Stimulated activated CD8-positive, alpha-beta memory T cell treated with anti-CD3 and anti-CD28 coated beads, Interleukin-4, amount 100 ng/mL, for 1 hour (primary cell): ENCODE measurements at places on chromosomes 6 and 20.

GRCh38 chr6:134810402-134810801, 139.5 kb downstream of the ALDH8A1 start:
- DNase-seq = no peak

GRCh38 chr20:37573626-37574198, 46.0 kb upstream of the BLCAP start:
- DNase-seq = no peak

GRCh38 chr6:167266830-167267555, 24.1 kb upstream of the UNC93A start:
- DNase-seq = no peak

DNA sequence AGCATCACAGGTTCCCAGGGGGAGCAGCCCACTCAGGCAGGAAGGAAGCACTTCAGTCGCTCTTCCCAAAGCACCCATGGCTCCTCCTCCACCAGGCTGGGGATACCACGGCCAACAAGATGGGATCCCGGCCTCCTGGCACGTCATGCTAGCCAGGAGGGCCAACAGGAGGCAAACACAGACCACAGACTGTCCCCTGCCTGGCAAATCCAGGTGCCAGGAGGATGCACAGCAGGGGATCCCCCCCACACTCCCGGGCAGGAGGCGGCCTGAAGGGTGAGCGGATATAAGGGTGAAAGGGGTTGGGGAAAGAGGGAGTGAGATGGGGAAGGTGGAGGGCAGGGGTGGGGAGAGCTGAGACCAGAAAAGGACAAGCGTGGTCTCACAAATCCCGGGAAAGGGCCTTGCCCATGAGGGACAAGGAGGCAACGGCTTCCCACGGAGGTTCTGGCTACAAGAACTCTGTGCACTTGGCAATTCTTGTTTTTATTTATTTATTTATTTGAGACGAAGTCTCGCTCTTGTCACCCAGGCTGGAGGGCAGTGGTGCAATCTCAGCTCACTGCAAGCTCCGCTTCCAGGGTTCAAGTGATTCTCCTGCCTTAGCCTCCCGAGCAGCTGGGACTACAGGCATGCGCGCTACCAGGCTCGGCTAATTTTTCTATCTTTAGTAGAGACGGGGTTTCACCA, 7.2 kb downstream of the PXDC1 start:
- no peak for DNase-seq

DNA sequence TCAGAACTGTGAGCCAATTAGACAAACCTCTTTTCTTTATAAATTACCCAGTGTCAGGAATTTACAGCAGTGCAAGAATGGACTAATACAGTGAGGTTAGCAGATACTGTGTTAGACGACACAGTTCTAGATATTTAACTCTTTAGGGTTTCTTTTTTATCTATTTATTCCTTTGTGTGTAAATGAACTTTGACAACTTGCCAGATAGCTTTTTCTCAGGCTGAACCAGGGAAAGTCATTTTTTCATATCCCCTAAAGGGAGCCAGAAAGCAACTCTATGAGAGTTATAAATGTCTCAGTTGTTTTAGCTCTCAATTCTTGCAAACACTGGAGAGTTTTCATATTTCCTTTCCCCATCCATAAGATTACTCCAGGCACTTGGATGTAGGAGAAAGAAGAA, 277.3 kb downstream of the PHF3 start:
- no peak for DNase-seq

- no peak for DNase-seq
Measured at GRCh38 chr6:11036977-11037430, 7.1 kb downstream of the ELOVL2 start.

DNA sequence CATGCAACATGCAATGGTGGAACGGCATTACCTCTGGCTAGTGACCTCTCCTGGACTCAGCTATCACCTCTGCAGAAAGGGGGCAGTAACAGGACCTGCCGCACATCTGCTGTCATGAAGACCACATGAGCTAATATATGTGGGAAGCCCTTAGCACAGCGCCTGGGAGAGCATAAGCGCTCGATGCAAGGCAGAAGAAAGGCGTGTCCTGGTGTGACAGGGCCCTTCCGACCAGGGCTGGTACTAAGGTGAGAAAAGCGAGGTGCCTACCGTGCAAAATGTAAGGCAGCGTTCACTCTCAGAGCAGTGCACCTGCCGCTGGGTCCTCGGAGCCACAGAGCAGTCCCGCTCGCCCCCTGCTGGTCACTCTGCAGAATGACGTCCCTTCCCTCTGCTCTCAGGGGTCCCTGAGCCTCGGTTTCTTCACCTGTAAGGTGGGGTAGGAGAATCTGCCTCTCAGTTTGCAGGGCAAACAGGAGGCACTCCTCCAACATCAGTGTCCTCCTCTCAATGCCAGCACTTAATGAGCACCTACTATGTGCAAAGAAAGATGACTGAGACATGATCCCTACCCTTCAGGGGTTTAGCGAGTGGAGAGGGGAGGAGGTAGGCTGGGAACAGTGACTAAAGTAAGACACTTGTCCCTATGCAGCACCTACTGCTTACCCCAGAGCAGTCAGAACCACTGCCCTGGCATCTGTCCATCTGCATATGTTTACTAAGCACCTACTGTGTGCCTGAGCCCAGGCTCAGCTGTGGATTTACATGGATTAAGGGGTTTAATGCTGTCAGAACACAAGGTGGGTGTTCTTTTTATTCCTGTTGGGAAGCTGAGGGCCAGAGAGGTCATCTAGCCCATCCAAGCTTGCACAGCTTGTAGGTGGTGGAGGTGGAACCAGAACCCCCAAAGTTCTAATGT, 41.1 kb upstream of the PTGIS start:
- DNase-seq = peak; percentile 59

- DNase-seq = no peak
Measured at GRCh38 chr6:23511817-23512216, 614.2 kb upstream of the NRSN1 start.

DNA sequence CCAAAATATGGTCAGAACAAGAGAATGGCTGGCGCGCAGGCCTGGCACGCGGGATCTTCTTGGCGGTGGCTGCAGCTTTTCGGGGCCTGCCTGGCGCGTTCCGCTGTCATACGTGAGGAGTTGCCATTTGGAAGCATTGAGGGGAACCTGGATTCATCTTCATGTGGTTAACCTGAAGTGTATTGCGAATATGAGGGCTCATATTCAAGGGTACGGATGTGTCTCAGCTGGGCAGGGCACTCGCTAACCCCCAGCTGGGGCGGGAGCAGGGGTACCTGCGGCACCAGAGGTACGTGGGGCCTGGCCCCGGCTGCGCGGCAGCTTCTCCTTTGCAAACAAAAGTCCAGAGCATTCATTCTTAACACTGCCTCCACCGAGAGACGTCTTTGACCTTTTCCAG, 605.6 kb downstream of the QKI start:
- no peak for DNase-seq

- DNase-seq = no peak
Measured at GRCh38 chr20:58017231-58017969, 211.1 kb downstream of the ANKRD60 start.

GRCh38 chr6:125994670-125995488, 8.5 kb downstream of the TRMT11 start:
- DNase-seq = no peak

DNA sequence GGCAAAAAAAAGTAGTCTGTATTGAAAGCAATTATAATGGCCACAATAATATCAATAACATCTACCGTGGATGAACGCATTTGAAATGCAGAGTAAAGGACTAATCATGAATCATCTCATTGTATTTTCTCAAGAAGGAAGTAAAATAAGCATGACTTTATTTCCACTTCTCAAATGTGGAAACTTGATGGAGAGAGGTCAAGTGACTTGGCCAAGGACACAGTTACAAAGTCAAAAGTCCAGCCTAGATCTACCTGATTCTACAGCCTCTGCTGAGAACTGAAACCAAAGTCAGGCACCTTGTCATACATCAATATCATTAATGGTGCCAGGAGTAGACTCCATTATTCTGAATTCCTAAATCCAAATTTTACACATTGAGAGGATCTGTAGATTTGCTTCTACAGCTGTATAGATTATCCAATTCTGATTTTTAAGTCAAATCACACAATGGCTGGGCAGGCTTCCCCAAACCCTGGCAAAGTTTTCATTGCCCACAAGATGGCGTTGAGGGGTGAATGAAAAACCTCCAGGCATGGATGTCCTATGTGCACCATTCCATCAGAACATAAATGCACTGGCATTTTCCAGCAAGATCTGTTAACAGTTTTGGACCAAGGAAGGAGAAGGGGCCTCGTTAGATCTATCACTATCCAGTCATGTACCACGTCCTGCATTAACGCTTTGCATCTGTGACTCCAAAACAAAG, 423.1 kb downstream of the MAFB start:
- DNase-seq = no peak

- no peak for DNase-seq
Measured at GRCh38 chr6:131014080-131014776, 48.8 kb downstream of the EPB41L2 start.

GRCh38 chr6:150202404-150202803, 59.6 kb downstream of the PPP1R14C start:
- DNase-seq = no peak

DNA sequence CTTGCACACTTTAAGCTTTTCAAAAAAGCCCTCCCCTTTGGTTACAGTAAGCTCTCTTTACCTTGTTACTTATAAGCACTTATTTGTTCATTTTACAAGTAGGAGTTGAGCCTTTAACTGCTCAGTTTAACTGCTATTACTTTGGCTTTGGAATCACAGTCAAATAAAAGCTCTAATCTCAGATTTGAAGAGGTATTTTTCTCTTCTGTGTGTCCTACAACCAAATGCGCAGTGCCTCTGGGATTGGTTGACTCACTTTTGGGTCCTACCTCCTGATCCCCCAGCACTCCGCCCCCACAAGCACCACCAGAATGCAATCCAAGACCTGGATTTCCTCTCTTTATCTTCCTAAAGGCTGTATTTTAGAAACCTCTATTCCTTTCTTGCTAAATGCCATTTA, 2.5 kb downstream of the NCOA7 start:
- no peak for DNase-seq

DNA sequence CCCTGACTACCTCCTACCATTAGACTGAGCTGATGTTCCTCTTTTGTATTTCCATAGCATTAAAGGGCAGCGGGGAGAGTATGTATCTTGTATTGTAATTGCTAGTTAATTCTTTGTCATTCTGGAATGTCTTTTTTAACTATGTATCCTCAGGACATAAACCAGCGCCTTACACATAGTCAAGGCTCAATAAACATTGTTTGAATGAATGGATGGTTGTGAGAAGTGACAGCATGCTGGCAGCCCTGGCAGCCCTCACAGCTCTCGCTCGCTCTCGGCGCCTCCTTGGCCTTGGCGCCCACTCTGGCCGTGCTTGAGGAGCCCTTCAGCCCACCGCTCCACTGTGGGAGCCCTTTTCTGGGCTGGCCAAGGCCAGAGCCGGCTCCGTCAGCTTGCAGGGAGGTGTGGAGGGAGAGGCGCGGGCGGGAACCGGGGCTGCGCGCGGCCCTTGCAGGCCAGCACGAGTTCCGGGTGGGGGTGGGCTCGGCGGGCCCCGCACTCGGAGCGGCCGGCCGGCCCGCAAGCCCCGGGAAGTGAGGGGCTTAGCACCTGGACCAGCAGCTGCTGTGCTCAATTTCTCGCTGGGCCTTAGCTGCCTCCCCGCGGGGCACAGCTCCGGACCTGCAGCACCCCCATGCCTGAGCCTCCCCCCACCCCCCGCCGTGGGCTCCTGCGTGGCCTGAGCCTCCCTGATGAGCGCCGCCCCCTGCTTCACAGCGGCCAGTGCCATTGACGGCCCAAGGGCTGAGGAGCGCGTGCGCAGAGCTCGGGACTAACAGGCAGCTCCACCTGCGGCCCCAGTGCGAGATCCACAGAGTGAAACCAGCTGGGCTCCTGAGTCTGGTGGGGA, 93.1 kb downstream of the RNF182 start:
- DNase-seq = no peak

- DNase-seq = no peak
Measured at GRCh38 chr20:58647162-58647795, 3.8 kb upstream of the STX16 start.

DNA sequence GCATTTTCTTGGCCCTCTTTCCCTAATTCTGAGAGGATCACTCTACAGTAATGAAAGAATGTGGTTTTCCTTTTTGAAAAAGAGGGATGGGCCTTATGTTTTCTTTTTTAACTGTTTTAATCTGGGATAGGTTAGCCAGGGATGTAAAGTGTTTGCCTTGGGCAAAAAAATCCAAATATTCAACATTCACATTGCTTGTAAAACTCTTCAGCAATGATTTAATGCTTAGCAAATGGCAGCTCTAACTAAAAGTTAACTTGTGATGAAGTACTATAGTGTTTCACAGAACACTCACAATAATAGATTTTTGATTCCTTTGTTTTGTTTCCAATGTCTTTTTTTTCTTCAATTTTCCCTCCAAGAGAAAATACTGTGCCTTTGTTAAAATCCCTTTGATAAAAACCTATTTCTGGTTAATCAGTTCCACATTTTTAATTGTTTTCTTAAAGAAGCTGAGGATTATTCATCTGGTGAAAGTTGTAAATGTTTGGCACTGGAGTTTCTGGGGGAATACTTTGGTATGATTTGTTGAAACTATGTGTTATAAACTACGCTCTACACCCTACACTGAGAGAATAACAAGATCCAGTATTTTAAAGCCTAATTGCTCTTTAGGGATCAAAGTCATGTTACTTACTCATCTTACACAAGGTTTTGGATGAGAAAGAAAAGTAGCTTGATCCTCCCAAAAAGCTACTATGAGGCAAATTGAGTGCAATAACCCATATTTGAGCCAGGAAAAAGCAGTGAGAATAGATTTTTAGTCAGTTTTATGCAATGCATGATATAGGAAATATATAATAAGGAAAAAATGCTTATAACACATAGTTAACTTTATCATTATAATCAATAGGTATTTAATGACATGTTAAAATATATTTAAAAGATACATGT, 335.8 kb downstream of the EPHA7 start:
- no peak for DNase-seq

DNA sequence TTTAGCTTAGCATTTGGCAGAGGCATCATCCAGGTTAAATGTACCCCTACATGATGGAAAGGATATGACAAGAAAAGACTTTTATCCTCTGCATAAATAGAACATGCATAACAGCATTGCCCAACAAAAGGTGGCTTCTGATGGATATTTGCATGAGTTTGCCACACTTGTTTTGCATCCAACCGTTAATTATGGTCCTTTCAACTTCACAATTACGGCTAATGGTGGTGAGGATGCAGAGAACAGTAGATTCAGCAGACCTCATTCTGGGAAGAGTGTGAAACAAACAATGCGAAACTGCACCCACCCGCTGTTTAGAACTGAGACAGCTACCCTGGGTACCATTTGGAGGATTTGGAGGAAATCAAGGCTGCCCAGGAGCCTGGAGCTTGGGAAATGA, 690.9 kb upstream of the CHD6 start:
- DNase-seq = no peak

- DNase-seq = no peak
Measured at GRCh38 chr6:111589366-111589765, 16.3 kb downstream of the TRAF3IP2 start.

- DNase-seq = no peak
Measured at GRCh38 chr6:160871320-160871719, 120.2 kb upstream of the MAP3K4 start.

DNA sequence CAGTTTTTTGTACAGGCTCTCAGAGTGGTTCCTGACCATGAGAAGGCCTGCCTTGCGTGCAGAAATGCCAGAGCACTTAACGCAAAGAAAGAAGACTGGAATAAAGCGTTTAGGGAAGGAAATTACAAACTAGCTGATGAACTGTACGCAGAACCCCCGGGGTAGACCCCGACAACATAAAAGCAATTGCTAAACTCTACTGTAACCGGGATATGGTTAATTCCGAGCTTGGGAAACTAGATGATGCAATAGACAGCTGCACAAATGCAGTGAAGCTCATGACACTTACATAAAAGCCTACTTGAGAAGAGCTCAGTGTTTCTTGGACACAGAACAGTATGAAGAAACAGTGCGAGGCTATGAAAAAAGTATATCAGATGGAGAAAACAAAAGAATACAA, 35.7 kb downstream of the CITED2 start:
- DNase-seq = no peak

GRCh38 chr20:57251344-57251743, 15.1 kb downstream of the BMP7 start:
- no peak for DNase-seq
